Pancreas (tissue), 10 donors: ENCODE measurements at places on chromosomes 2 and 18.

DNA sequence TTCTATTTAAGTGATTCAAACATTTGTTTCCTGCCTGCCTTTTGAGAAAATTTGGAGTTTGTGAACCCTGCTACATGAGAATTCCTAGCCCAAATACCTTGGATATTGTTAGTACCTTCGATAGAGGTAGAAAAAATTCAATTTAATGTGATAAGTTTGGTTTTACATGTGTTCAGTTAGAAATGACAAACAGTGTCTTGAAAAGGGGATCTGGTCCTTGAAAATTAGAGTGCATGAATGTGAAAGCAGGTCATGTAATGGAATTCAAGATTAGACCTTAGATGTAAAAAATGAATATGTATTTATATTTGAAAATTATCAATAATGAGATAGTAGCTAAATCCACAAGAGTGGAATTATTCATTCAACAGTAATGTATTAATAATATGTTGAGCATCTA, 70.5 kb downstream of the PIK3C3 start:
- no peak for DNase-seq

- no peak for DNase-seq
These were observed 115.3 kb downstream of the FHOD3 start for GRCh38 chr18:36412778-36413177.

DNA sequence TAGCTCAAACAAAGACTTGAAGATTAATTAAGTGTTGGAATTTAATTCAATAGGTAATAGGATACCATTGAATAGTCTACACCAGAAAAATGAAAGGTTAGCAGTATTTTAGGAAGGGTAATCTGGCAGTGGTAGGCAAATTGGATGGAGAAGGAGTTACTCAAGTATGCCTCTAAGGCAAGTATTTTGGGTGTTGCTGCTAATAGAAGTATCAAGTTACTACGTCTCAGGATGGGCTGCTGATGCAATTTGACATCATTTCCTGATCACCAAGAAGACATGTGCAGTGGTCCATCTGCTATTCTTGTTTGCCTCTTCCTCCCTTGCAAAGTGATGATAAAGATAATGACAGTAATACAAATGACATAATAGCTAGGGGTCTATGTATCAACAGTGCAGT, 485.3 kb downstream of the TGIF1 start:
- no peak for DNase-seq

- DNase-seq = no peak
These were observed 69.3 kb downstream of the NCKAP5 start for GRCh38 chr2:133498662-133499585.

DNA sequence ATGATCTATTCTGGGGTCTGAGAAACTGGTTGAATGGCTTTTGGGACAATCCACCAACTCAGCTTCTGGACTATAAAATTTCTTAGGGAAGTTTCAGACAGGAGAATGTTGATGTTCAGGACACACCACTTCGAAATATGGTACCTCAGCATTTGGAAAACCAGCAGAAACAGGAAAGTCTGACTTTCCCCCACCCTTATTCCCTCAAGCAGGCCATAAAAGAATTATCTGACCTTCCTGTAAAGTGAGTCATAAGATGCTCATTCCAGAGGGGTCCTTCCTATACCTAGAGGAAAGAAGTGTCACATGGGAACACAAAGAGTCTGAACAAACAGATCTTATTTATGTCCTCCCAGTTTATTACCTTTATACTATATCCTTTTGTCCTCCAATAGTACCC, 415.0 kb downstream of the CPS1 start:
- no peak for DNase-seq

- no peak for DNase-seq
These were observed 1000.4 kb upstream of the ACVR2A start for GRCh38 chr2:146844226-146844990.

DNA sequence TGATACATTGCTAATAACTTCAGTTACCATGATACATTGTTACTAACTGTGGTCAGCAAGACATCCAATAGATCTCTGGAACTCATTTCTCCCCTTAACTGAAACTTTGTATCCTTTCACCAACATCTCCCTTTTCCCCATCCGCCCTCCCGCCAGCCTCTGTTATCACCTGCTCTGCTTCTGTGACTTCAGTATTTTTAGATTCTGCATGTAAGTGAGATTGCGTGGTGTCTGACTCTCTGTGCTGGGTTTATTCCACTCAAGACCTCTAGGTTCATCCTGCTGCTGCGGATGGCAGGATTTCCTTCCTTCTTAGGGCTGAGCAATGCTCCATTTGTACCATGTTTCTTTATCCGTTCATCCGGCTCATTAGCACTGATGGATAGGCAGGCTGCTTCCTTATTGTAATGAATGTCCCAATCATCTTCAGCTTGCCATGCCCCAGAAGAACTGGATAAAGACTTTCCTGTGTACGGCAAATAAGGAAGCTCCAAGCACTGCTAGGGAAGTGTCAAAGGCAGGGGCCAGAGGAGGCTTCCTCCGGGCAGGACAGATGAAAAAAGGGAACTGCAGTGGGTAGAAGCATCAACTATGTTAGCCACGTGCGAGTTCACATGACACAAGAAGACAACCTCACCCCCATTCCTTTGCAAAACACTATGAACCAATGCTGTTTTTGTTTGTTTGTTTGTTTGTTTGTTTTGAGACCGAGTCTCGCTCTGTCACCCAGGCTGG, 113.4 kb downstream of the EIPR1 start:
- no peak for DNase-seq

DNA sequence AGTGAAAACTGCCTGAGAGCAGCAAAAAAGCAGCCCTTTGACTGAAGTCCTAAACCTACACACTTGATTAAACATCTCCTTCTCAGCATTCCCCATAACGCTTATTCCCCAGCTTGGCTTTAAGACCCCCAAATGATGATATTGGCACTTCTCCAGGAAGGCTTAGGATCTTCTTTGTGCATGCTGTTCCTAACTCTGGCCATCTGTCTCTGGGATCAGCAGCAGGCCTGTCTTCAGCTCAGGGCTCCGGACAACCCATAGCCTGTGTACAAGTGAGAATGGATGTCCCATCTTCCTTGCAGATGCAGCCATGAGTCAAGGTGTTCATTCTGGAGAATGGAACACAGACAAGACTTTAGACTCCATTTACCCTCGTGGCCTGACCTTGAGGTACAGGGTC, 81.6 kb upstream of the TMEM17 start:
- no peak for DNase-seq

- DNase-seq = no peak
These were observed 82.2 kb downstream of the CELF4 start for GRCh38 chr18:37483221-37483971.

DNA sequence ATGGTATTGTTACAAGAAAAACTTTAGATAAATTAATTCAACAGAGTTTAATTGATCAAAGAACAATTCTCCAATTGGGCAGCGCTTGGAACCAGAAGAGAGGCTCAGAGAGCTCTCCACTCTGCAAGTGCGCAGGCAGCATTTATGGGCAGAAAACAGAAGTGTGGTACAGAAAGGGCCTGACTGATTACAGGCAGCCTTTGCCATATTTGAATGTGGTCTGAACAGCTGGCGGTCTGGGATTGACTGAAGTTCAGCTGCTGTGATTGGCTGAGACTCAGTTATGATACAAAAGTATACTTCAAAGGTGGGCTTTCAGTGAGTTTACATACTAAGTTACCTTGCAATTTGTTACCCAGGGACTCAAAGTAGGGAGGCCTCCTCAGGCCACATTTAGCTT, 301.3 kb upstream of the ID2 start:
- DNase-seq = no peak

DNA sequence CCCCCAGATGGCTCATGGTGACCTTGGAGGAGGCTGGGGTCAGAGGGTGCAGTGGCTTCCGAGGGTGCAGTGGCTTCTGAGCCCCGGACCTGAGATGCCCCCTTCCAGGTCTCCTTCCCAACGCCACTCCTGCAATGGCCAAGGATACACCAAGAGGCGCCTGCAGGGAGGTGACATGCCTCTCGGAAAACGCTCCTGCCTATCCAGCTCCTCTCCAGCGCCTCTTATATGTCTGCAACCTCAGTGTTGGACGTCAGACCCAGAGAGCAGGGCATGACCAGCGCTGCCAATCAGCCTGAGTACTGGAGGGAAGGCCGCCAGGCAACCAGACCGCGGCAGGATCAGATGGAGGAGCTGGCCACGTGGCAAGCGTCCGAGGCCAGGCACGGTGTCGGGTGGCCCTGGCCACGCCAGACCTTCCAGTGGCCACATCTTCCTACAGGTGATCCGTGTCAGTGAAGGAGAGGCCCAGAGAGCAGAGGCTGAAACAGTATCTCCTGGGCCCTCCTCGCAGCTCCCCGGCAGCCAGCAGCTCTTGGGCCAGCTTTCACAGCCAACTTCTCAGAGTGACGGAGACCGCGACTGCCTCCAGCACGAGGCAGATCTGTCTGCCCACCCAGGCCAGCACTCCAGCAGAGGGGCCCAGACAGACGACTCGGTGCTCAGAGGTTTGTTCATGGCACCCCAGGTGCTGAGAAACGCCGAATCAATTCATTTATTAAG, 199.5 kb upstream of the SALL3 start:
- DNase-seq = no peak

DNA sequence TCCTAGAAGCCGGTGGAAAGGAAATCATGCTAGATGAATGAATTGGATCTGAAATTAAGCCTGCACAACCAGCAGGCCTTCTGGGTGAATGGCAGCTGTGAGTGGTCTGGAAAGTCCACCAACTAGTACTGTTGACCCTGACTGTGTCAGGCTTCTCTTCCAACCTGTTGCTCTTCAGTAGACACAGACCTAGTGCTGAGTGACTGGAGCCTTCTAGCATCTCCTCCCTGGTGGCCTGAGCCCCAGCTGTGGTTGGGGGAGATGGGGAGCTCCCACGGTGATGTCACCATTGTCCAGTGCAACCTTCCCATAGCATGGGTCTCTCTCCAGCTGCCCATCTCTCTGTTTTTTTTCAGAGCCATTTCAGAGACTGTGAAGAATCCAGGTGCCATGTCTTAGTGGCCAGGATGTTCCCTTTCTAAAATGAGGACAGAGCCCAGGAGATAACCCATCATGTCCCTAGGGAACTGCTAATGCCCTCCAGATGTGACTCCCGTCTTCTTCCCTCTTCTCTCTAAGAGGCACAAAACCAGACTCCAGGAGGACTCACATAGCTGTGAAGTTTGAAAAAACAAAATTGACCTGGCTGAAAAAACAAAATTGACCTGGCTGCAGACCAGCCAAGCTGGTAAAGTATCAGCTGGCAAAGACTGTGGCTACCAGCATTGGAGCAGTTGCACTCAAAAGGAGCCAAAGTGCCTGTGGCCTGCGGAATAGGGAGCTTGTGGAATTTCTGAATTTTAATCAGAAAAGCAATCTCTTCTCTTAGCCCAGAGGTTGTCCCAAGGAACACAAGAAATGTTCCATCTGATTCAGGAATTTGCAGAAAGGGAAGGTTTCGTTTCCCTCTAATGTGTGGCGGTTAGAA, 67.4 kb upstream of the RPL31 start:
- DNase-seq = no peak

DNA sequence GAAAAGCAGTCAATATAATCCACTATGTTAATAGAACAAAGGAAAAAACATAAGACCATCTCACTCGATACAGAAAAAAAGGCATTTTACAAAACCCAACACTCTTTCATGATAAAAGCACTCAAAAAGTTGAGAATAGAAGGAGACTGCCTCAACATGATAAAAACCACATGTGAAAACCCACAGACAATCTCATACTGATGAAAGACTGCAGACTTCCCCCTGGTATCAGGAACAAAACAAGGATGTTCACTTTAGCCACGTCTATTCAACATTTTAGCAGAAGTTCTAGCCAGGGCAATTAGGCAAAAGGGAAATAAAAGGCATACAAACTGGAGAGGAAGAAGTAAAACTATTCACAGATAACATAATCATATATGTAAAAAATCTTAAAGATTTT, 285.9 kb downstream of the EIPR1 start:
- DNase-seq = no peak

GRCh38 chr2:104867813-104868504, 14.0 kb downstream of the POU3F3 start:
- DNase-seq = no peak

DNA sequence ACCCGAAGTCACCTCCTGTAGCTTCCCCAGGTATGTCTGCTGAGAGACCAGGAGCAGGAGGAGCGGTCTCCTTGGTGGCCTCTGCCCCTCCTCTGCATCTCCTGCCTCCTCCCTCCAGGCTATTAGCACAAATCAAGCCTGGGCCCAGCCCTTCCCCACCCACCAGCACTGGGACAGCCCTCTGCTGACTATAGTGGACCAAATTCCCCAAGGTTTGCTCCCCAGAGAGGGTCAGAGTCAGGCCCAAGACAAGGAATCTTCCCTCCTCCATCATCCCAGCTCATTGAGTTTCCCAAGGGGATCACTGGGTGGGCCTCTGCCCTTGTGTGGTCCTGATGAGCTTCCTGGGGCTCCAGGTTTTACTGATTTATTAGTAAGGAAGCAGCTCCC, 62.1 kb downstream of the EMILIN2 start:
- no peak for DNase-seq
